ENCODE measurements at places on chromosomes 1 and 21.

DNA sequence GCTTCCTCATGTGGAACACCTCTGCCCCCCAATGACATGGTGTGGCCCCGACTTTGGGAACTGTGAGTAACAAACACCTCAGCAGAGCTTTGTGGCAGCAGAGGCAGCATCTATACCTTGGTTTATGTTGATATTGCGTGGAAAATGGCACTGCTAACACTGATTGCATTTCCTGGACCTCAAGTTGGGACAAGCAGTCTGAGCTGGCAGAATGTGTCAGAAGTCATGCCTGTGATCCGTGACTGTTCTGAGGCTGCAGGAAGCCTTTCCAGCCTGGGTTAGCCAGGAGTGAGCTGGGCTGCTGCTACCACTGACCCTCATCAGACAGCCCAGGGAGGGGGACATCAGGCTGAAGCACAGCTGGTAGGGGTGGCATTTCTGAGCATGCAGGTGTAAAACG, 268.5 kb downstream of the KCNJ6 start:
- DNase-seq: no peak

- DNase-seq: no peak
Measured at GRCh38 chr21:37395961-37396360, 29.4 kb downstream of the DYRK1A start.

DNA sequence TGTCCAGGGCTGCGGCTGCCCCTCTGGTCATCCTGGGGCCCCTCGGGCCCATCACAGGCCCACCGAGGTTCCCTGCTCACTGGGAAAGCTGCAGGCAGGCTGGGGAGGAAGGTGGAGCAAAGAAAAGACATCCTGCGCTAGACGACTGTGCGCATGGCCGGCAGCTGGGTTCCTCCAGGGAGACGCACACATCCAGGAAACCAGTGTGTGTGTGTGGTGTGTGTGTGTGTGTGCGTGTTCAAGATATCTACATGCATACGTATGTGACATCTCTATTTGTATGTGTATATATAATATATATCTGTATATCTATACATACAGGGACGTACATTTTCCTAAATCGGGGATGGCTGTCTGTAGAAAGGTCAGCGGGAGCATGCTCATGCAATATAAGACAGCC, 63.7 kb downstream of the ACOT7 start:
- no peak for DNase-seq

- no peak for DNase-seq
Measured at GRCh38 chr1:95073446-95073845, 695 bp upstream of the ALG14 start.

- DNase-seq: no peak
Measured at GRCh38 chr1:76190749-76191424, 116.3 kb downstream of the ST6GALNAC3 start.

Measured in Ammon's horn (tissue), 1 donor.